Neural crest cell (in vitro differentiated cells): ENCODE measurements at places on chromosomes 7 and 10. TPM values are rescaled to one million over a fixed set of nuclear protein-coding genes. Genes with fewer than 3 reads are reported as not detected.

Gene NUTM2A
- total RNA-seq = 3.0 and 3.7 TPM in 2 replicates

Gene SSC4D
- total RNA-seq = 1.0 and 1.1 TPM in 2 replicates

Gene SRRM3
- total RNA-seq = 4.6 and 4.9 TPM in 2 replicates

Gene IFIT1
- 2.2 and 2.4 TPM in 2 replicates for total RNA-seq

Gene TBC1D12
- total RNA-seq = 7.1 and 8.2 TPM in 2 replicates

Gene CAMK2B
- 1.6 and 2.4 TPM in 2 replicates for total RNA-seq

Gene PRXL2A
- total RNA-seq = 156 and 161 TPM in 2 replicates

Gene ZNF467
- 1.9 and 2.3 TPM in 2 replicates for total RNA-seq

Gene TBX20
- 4.6 and 5.5 TPM in 2 replicates for total RNA-seq
